ENCODE measurements at places on chromosomes 16 and 17.

GRCh38 chr16:64269756-64270155, 852.1 kb downstream of the CDH11 start:
- H3K4me3 ChIP-seq, result no peak overlapping the region
- no peak overlapping the region for H3K27ac ChIP-seq
- no peaks in the 10 kb centered on the region for H3K27me3 ChIP-seq
- H3K4me1 ChIP-seq, result no peaks in the 10 kb centered on the region
- H3K36me3 ChIP-seq, result no peaks in the 10 kb centered on the region
- no peak for DNase-seq

DNA sequence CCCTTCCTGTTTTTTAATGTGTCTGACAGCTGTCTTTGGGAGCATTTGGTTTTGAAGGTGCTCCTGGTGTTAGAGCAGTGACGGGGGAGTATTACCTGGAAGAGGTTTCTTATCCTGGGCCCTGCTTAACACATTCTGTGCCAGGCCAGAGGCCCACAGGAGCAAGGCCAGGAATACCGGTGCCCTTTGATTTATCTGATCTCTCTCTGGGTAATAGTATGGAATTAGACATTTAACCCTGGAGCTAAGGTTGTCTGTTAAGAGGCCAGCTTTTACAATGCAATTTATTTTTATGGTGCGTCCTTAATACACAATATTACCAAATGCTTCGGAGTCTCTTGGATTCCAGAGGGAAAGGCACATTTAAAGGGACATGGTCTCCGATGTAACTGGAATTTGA, 37.2 kb upstream of the GSE1 start:
- H3K36me3 ChIP-seq, result no peaks in the 10 kb centered on the region
- DNase-seq, result no peak
- no peak overlapping the region for H3K4me3 ChIP-seq
- peaks cover 8% of the 10 kb centered on the region for H3K4me1 ChIP-seq
- no peak overlapping the region for H3K27ac ChIP-seq

DNA sequence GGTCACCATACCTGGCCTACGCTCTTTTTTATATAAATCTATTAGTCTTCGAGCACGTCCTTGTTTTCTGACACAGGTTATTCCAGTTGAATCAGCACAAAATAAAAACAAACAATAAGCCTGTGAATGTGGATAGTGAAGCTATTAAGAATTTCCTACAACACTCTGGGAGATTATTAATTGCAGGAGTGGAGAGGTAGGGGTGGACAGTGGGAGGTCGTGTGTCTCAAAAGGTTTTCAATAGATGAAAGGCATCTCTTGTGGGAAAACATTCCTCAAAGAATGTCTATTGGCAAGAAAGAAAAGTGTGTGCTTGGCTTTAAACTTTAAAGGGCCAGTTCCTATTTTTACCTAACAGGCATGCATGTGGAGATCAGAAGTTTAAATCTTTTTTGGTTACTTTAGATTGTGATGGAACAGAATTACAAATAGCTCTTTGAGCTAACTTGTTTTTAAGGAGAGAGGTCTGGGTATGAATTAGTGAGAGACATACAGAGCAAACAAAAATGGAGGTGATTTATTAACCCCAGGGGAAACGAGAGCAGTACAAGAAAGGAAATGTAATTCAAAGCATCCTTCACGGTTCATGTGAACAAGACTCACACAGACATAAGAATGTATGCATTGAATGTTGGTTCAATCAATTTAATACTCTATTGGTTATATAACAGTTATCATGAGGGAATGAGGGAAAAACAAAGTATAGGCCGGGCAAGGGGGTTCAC, 9.0 kb downstream of the SMYD4 start:
- no peaks in the 10 kb centered on the region for H3K27me3 ChIP-seq
- no peak overlapping the region for H3K27ac ChIP-seq
- H3K4me3 ChIP-seq, result no peak overlapping the region
- DNase-seq, result no peak
- no peaks in the 10 kb centered on the region for H3K4me1 ChIP-seq
- no peaks in the 10 kb centered on the region for H3K36me3 ChIP-seq

DNA sequence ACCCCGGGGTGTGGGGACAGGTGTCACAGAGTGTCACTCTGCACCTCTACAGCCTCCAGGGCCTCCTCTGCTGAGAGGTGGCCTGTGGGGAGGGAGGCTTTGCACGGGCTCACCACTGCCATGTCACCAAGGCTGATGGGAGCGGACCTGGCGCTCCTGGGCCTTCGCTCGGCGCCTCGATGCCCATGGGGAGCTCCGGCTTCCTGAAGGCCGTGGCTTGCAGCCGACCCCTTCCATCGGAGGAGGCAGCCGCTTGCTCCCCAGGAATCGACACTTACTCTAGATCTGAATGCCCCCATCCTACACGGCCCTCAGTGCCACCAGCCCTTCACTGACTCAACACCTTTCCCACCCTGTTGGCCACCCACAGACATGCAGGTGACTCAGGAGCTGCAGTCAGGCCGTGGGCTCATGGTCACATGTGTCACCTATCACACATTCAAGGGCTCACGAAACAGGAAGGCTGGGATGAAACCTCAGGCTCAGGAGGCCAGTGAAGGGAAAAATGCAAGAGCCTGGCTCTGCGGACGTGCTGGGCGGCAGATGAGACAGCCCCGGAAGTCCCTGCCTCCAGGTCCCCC, 11.9 kb downstream of the LGALS3BP start:
- no peaks in the 10 kb centered on the region for H3K27me3 ChIP-seq
- H3K4me1 ChIP-seq, result no peaks in the 10 kb centered on the region
- H3K36me3 ChIP-seq, result no peaks in the 10 kb centered on the region

DNA sequence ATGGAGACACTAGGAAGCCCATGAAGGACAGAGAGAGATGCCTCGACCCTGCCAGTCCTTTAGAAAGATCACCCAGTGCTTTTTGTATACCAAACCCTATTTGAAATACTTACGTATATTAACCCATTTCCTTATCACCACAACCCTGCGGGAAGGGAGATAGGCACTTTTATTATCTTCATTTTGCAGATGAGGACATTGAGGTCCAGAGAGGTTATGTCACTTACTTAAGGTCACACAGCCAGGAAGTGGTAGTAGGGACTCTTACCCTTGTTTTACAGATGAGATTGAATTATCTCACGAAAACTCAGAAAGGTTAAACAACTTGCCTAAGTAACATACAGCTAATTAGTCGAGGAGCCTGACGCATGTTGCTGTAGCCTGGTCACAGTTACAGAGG, 38.2 kb downstream of the IL4R start:
- no peaks in the 10 kb centered on the region for H3K27me3 ChIP-seq
- H3K4me1 ChIP-seq, result no peaks in the 10 kb centered on the region
- H3K36me3 ChIP-seq, result peaks cover 16% of the 10 kb centered on the region
- no peak for DNase-seq
- no peak overlapping the region for H3K4me3 ChIP-seq
